ENCODE measurements at places on chromosomes 12 and 14.

GRCh38 chr12:67940780-67941243 lies 48.4 kb upstream of the IFNG-AS1 start:
- DNase-seq, result no peak

DNA sequence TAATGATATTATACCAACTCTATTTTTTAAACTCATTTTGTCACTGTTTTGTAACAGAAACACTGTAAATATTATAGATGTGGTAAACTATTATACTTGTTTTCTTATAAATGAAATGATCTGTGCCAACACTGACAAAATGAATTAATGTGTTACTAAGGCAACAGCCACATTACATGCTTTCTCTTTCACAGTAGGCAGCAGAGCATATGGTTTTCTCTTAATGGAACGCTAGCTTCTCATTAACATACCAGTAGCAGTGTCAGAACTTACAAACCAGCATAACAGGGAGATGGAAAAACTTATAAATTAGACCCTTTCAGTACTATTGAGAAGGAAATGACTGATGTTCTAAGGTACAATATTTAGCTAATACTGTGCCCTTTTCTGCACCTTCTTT lies 398.8 kb downstream of the PRKD1 start:
- no peak for DNase-seq

DNA sequence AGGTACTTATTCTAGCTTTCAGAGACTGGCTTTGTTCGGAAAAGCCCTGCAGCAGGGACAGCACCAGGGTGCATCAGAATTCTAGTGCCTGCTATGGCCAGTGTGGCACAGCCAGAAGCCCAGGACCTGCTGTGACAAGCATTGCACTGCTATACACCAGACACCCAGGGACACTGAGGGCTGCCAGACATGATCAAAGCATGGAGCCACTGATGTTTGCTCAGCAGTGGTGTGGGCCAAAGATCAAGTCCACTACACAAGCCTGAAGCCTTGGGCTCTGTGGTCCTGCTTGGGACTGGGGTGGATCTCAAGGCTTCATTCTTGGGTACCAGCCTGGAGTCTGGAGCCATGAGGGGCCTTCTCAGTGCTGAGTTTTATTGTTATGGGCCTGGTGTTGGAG lies 36.1 kb upstream of the CDKN3 start:
- no peak for DNase-seq

- DNase-seq, result no peak
These were observed 41.3 kb downstream of the TDG start for GRCh38 chr12:104006929-104007328.

GRCh38 chr12:125185311-125185739 lies 120.1 kb downstream of the AACS start:
- DNase-seq, result no peak

- DNase-seq, result no peak
These were observed 45.3 kb downstream of the FRS2 start for GRCh38 chr12:69515394-69515930.

DNA sequence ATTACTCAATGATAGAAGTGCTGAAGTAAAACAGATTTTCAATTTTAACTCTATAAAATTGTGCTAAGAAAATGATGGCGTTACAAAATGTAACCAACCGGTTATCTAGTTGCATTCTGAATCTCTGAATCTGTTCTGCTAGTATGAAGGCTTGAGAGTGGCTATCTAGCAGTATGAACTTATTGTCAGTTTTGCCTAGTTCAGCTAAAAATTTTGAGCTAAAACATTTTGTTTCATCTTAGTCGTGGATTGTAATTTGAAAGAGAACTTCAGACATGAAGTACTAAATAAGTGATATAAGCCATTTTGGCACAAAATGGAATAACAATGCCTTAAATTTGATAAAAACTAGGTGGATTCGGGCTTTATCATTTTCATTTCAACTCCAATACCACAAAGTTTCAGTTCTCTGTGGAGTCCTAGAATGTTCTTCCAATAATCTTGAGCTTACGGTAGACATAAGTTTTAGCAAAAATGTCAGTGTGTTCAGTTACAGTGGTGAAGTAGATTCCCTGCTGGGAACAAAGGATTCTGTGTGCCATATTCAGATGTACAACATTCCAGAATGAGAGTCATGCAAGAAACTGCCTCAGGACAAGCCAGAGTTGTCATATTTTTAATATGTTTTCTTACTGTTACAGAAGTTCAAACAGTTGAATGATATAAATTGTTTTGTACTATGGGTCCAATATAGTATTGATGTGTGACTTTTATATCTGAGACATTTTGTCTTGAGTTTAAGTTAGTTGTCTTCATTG lies 28.1 kb downstream of the ATP6V1D start:
- no peak for DNase-seq

DNA sequence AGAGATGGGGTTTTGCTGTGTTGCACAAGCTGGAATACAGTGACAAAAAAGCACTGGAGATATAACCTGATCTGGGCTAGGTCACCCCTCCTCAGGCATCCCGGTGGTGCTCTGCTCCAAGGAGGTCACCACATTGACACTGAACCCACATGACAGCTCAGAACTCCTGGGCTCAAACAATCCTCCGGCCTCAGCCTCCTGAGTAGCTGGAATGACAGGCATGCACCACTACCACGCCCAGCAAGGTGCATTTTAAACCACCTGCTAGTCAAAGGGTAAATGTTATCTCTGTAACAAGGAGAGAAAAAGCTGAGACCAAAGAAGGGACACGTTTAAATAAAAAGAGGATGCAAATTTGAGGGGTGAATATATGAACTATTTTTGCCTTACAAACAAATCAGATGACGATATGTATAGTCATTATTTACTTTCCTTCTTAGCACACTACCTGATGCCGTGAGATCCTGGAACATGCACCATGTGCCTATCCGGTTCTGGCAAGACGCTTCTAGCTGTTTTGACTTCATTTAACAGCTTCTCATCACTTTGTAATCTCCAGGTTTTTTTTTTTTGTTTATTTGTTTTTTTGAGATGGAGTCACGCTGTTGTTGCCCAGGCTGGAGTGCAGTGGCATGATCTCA lies 135.1 kb downstream of the PPM1H start:
- DNase-seq, result no peak

DNA sequence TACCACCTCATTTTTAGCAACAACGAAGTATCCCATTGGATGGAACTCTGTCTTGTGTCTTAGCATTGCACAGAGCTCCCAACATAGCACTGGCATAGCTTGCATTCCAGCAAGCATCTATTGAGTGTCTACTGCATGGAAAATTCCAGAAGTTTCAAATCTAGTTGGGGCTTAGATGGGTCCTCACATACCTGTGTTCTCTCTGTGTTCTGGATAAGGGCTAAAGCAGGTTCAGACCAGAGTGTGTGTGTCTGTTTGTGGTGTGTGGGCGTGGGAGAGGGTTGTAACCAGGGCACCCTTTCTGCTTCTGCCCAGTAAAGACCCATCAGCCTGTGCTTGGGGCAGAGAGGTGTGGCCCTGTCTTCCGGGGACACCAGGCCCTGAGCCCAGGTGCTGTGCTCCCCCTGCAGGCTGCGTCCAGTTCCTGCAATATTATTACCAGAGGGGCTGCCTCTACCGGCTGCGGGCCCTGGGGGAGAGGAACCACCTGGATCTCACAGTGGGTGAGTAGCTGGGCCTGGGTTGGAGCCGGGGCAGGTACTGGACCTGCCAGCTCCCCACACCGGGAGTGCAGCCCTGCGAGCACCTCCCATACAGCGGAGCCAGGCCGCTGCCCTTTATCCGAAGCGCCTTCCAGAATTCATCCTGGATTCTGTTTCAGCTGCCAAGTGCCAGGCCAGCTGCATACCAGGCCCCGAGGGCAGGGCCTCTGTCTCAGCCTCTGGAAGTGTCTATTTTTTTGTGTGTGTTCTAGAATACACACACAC lies 20.3 kb downstream of the RHOF start:
- peak; percentile 70 for DNase-seq

DNA sequence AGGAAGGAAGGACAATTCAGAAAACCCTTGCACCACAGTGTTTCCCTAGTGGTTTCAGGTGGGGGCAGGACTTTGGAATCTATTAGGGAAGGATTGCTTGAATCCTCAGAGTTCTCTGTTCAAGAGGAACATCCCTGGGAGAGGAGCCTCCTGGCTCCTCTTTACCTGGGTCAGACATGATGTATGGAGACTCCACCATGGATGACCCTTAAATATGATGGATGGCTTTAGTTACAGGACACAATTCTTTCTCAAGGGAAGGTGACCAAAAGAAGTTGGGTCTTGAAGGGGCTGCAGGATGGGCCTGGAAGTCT lies 396.6 kb downstream of the NRXN3 start:
- no peak for DNase-seq

DNA sequence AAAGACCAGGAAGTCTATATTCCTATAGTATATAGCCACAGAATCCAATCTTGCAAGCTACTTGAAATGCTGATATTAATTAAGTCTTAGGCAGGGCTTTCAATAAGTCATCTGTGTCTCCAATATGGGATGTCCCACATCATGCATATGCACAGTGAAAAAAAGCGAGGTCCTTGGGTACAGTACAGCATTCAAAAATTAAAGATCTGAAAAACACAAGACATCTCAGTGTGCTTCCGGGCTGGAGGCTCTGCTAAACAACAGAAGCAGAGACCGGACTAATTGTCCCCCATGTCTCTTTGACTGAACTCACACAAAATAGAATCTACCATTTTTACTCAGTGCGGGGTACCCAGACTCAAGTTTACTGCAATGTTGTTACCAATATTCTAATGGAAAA lies 156.0 kb downstream of the DAD1 start:
- no peak for DNase-seq

GRCh38 chr12:131900397-131900796 lies 6.0 kb downstream of the ULK1 start:
- no peak for DNase-seq
